ENCODE measurements at places on chromosomes 12 and 14.

DNA sequence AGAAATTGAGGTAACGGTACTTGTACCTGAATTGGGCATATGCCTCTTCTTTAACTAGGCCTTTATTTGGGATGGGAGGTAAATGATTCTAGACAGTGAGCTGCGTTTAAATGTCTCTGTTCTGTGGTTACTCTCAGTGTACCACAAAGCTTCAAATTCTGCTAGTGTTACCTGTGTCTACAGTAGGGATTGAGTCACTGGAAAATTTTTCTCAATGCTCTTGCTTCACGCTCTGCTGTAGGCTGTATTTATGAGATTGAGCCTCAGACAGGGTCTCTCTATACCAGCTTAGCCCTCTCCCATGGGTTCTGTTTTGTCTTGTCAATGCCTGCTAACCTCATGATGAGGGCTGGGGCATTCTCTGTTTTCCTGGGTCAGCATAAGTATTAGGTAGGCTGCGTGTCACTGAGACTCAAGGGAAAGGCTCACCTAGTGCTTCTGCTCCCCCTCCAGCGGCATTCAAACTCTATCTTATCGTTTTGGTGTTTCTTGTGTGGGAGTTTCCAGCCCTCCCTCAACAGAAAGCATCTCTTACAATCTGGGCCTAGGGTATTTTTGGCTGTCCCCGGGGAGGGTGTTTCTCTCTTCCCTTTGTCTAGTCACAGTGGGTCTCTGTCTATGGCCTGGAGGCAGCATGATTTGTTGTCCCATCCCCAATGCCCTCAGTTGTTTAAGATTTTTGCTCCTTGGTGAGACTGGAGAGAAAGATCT is 285.8 kb downstream of the ADGRD1 start:
- DNase-seq, result no peak

GRCh38 chr12:120235369-120236323 is 29.9 kb downstream of the PXN start:
- DNase-seq, result no peak

- no peak for DNase-seq
Observed at GRCh38 chr12:62720661-62721330, 214.2 kb downstream of the PPM1H start.

- DNase-seq, result no peak
Observed at GRCh38 chr14:103716091-103716801, 636 bp downstream of the ZFYVE21 start.

- DNase-seq, result no peak
Observed at GRCh38 chr14:100589760-100590469, 2.7 kb upstream of the BEGAIN start.

GRCh38 chr12:104172570-104172947 is 34.5 kb upstream of the NFYB start:
- no peak for DNase-seq

DNA sequence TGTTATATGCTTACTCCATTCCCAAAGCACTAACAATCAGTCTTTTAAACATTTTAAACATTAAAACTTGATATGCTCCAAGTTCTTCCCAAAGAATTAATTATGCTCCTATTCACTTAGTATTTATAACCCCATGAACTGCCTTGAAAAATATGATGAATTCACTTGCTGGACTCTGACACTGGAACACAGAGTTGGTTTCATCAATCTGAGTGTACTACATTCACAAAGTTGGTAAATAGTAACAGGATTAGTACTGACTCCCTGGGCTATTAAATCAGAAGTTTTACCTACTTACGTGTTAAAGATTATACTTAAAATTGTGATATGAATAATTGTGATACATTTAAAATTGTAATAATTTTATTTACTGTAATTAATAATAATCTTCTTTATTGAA is 17.3 kb upstream of the MYF6 start:
- DNase-seq, result no peak

DNA sequence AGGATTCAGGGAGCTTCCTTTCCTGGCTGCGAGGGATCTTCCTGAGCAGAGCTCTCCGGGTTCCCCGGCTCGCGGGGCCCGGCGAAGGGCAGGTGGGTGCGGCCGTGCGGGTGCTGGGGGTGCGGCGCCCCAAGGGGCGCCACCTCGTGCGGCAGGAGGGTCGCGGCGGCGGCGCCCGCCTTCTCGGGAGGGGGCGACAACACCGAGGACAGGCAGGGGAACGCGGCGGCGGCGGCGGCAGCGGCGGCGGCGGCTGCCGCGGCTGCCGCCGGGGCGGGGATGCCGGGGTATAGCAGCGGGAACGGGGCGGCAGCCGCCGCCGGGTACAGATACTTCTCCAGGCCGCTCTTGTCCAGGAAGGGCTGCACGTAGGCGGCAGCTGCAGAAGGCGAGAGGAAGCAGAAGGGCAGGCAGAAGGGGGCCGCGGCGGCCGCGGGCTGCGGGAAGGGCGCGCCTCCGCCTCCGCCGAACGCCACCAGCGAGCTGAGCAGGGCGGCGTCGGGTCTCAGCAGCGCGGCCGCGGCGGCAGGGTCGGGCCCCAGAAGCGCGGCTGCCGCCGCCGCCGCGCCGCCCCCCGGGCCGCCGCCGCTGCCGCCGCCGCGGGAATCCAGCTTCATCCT is 2.7 kb downstream of the BHLHE41 start:
- no peak for DNase-seq

DNA sequence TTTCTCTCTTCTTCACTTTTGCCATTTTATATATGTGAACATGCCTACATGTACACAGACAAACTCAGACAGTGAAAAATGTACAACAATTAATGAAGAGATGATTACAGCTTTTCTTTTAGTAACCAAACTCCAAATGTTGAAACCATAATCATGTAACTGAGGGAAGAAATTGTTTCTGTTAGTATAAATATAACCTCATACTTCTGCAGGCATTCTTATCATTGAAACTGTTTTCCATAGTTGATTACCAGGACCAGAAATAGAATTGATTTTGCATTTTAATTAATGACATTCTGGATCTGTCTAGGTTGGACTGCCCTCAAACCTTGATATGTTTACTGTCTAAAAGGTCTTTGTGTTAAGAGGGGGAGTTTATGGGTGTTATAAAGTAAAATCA is 3.2 kb downstream of the ANO4 start:
- no peak for DNase-seq

- DNase-seq, result no peak
Observed at GRCh38 chr14:63290741-63291430, 27.8 kb downstream of the GPHB5 start.

GRCh38 chr14:35390577-35391387 is 13.8 kb downstream of the NFKBIA start:
- no peak for DNase-seq

DNA sequence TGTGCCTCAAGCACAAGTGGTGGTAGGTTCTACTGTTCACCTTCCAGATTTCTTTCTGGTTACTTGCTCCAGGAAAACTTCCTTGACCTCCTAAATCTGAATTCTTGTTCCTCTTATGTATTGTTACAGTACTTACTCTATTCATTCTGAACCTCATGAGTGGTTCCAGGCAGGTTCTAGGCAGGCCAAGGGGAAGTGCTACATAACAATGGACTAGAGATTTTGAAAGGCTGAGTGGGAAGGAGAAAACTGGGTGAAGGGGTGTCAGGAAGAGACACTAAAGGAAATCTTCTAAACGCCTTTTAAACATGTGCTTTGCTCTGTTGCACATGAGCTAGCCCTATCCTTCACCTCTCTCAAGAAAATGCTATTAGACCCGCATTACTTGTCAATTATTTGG is 1.6 kb downstream of the YARS2 start:
- no peak for DNase-seq

DNA sequence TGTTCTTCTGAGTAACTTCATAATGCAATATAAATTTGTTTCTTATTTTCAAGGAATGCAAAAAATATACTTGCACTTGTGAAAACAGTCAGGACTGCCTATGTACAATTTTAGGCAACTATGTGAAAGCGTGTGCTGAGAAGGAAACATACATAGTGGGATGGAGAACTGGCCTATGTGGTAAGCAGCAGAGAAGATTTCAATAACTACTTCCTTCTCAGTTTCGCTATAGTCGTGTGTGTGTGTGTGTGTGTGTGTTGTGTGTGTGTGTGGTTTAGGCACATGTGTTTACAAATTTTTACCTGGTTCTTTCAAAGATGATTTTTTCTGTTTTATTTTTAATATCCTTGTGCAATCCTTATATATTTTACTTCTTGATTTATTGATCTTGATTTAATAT is 211.8 kb downstream of the LRRK2 start:
- no peak for DNase-seq

- DNase-seq, result no peak
Observed at GRCh38 chr12:27324530-27324929, 8.1 kb upstream of the BMAL2 start.

DNA sequence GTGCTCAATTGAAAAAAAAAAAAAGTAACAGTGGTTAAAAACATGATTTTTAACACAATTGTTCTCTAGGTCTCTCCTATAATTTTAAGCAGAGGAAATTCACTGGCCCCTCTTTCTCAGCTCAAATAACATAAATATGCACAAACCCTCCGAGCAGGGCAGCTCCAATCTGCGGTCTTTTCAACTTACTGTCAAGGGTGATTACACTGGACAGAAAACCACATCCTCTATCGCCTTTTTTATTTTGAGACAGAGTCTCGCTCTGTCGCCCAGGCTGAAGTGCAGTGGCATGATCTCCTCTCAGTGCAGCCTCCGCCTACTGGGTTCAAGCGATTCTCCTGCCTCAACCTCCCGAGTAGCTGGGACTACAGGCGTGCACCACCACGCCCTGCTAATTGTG is 16.5 kb upstream of the GABARAPL1 start:
- DNase-seq, result no peak

DNA sequence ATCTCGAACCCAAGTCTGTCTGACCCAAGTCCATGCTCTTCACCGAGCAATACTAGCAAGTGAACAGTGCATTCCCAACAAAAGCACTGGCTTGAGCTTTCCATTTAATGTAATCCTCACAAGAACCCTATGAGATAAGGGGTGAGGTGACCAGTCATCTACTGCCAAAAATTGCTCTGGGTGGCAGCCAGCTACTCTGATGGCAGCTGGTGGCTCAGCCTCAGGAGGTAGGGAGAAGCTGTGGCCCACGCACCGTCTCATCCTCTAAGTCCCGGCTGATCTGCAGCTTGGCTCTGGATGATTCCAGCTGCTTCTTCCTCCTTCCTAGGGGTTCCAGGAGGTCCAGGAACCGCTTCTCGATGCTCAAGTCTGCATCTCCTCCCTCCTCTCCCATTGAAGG is 75.2 kb downstream of the PLEKHG3 start:
- no peak for DNase-seq

DNA sequence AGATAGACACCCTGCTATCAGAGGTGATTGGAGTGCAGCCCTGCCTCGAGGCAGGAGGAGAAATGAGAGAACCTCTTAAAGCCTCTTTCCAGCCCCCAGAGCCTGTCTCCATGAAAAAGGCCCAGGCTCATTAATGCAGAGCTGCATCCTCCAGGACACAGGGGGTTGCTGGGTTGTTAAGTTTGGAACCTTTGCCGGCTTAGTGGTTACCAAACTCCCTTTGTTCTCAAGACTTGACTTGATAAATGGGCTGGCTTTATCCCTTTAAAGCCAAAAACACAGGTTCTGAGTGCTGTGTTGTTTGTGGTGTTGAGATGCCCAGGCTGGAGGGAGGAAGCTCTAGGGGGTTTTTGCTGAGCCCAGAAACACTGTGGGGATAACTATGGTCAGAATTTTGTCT is 71.0 kb downstream of the DAD1 start:
- DNase-seq, result no peak

GRCh38 chr12:3565985-3566384 is 75.0 kb downstream of the PRMT8 start:
- no peak for DNase-seq

GRCh38 chr14:54354096-54354495 is 42.7 kb upstream of the CDKN3 start:
- DNase-seq, result no peak

- no peak for DNase-seq
Observed at GRCh38 chr12:63196168-63196567, 45.2 kb upstream of the AVPR1A start.

DNA sequence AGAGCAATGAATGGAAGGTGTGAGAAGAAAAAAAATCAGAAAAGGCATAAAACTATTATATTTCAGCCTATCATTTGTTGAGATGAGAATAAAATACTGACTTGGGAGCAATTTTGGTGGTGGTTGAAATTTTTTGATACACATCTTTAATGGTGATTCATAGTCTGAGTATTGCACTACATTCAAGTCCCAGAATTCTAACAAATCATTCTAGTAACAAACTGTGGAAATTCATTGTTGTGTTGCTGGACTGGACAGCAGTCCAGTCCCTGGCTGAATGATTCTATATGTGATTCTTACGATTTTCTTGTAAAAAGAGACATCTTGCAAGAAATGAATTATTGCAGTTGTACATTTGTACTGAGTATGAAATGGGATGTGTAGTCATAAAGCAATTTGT is 268.6 kb downstream of the TRHDE start:
- DNase-seq, result no peak

DNA sequence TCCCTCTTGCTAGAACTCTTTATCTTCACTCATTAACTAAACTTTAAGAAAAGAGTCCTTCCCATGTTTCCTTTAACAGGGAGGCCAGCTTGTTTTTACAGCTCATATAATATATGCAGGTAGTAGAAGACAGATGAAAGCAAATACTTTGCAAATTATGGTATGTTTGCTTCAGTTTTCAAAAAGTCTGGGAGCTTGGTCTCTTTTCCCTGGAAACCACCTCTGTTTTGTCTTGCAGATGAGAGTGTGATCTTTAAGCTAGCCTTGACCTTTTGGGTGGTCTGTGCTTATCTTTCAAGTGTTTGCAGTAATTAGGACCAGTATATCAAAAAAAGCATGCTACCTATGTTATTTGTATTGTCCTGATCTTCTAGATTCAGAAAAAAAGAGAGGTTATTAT is 62.7 kb downstream of the ERC1 start:
- no peak for DNase-seq

DNA sequence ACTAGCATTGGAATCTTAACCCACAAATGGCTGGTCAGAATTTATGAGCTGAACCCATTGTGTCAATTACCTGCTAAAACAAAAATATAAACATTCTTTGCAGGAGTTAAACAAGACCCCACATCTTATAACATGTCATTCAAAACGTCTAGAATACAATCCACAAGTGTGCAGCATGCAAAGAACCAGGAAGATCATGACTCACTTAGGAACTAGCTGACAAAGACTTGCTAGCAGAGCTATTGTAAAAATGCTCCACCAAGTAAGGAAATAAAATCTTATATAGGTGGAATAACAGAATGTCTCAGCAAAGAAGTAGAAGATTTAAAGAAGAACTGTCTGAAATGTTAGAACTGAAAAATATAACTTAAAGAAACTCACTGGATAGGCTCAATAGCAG is 26.5 kb upstream of the POC1B start:
- DNase-seq, result no peak

DNA sequence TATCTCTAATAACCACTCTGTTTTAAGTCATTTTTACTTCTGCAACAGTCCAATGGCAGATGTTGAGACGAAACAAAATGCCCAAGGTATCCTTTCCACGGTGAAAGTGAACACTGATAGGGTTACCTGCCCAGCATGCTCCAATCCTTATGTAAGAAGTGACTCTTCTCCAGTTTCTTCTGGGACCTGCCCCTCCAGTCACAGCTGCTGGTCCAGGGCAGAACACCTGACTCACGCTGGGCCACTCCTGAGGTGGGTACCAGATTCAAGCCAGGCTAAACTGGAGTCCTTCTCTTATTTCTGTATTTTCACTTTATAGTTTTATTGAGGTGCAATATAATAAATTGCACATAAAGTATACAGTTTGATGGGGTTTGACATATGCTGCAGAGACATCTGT is 16.7 kb downstream of the NT5DC3 start:
- no peak for DNase-seq

- no peak for DNase-seq
Observed at GRCh38 chr12:128259556-128260070, 7.4 kb upstream of the TMEM132C start.
